ENCODE measurements at places on chromosomes 6 and 20. TPM values are rescaled to one million over a fixed set of nuclear protein-coding genes. Genes with fewer than 3 reads are reported as not detected.

Gene VEGFA
- total RNA-seq = 7.8 TPM

Gene SOX18
- 25.2 TPM for total RNA-seq

Gene FOXP4
- 2.6 TPM for total RNA-seq

Gene RIMS4
- not detected for total RNA-seq

Gene EZR
- 103 TPM for total RNA-seq

Gene THBD
- total RNA-seq = 82.9 TPM

Gene CLVS2
- not detected for total RNA-seq

Gene FERMT1
- total RNA-seq = 4.0 TPM

Gene RBBP8NL
- not detected for total RNA-seq

Gene SPATS1
- not detected for total RNA-seq

Gene CFAP206
- 0.20 TPM for total RNA-seq

Gene EEF1A2
- total RNA-seq = 0.40 TPM

Gene BPIFB2
- total RNA-seq = not detected

Gene OXT
- total RNA-seq = not detected

Gene GRM1
- not detected for total RNA-seq

Gene TBC1D20
- 28.2 TPM for total RNA-seq

Gene ECT2L
- total RNA-seq = not detected

Gene ENPP5
- not detected for total RNA-seq

Gene NFS1
- 22.7 TPM for total RNA-seq

Gene ZBTB24
- 3.7 TPM for total RNA-seq

Gene FABP7
- not detected for total RNA-seq

Gene LGSN
- total RNA-seq = not detected

Gene PAQR8
- 5.8 TPM for total RNA-seq

Gene BHLHE23
- total RNA-seq = not detected

Gene SNPH
- 7.3 TPM for total RNA-seq

Gene CST2
- total RNA-seq = not detected

Gene RHAG
- not detected for total RNA-seq

Gene ARMC2
- total RNA-seq = 0.74 TPM

Gene SLC35F1
- not detected for total RNA-seq

Gene TFAP2D
- total RNA-seq = not detected

Gene DEFB125
- total RNA-seq = not detected

Gene HMGA1
- total RNA-seq = 1,100 TPM

Gene EFCAB8
- not detected for total RNA-seq

Gene CRNKL1
- total RNA-seq = 17.3 TPM

Gene CPXM1
- total RNA-seq = 0.20 TPM

Gene COL20A1
- total RNA-seq = not detected

Gene METTL24
- total RNA-seq = not detected

Gene IRF4
- not detected for total RNA-seq

Gene C20orf141
- not detected for total RNA-seq

Gene DNAH8
- not detected for total RNA-seq

Gene ETV7
- total RNA-seq = 1.7 TPM

Gene LRRN4
- 0.07 TPM for total RNA-seq

Gene BCAS1
- total RNA-seq = not detected

Gene RBM12
- 37.3 TPM for total RNA-seq

Gene RBPJL
- total RNA-seq = not detected

Gene RFX6
- not detected for total RNA-seq

Gene TFAP2C
- total RNA-seq = not detected

Gene GTSF1L
- not detected for total RNA-seq

Gene ARFGEF3
- 5.3 TPM for total RNA-seq

Gene NMBR
- not detected for total RNA-seq

Gene KIF25
- not detected for total RNA-seq

Gene C20orf144
- 0.05 TPM for total RNA-seq

Gene ULBP2
- total RNA-seq = 21.4 TPM

Gene HRH3
- total RNA-seq = not detected

Gene ADGRF5
- total RNA-seq = 185 TPM
